ENCODE measurements at places on chromosomes 7 and 10. TPM values are rescaled to one million over a fixed set of nuclear protein-coding genes. Genes with fewer than 3 reads are reported as not detected.

DNA sequence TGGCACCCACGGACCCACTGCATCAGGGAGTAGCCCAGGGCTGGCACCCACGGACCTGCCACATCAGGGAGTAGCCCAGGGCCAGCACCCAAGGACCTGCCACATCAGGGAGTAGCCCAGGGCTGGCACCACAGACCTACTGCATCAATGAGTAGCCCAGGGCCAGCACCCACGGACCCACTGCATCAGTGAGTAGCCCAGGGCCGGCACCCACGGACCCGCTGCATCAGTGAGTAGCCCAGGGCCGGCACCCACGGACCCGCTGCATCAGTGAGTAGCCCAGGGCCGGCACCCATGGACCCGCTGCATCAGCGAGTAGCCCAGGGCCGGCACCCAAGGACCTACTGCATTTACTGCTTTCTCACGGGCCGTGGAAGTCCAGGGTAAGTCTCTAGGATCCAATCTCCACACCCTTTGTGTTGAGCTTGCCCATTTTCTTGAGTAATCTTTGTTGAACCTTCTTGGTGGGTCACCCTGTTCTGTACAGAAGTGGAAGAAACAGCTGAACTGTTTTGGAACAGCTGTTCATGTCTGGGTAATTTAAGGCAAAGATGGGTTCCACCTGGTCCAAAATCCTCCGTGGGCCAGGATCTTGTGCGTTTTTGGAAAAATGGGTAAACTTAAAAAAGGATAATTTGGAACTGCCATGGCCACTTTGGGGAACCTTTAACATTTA, 69.0 kb downstream of the VIPR2 start:
- no peaks in the 10 kb centered on the region for H3K27me3 ChIP-seq
- H3K27ac ChIP-seq: no peak overlapping the region
- no peaks in the 10 kb centered on the region for H3K4me1 ChIP-seq
- H3K4me3 ChIP-seq: no peak overlapping the region
- no peaks in the 10 kb centered on the region for H3K36me3 ChIP-seq

Gene KCP
- 0.06 TPM for total RNA-seq

Gene KAZALD1
- 0.77 TPM for total RNA-seq

Gene ARMC10
- total RNA-seq: 56.5 TPM

Gene ZSCAN21
- total RNA-seq: 29.0 TPM

- DNase-seq: no peak
- no peak overlapping the region for H3K4me3 ChIP-seq
- no peaks in the 10 kb centered on the region for H3K36me3 ChIP-seq
- no peak overlapping the region for H3K27ac ChIP-seq
Observed at GRCh38 chr10:69226919-69227450, 6.9 kb downstream of the HKDC1 start.

GRCh38 chr7:113321201-113321600, 202.8 kb upstream of the SMIM30 start:
- no peak overlapping the region for H3K27ac ChIP-seq
- H3K27me3 ChIP-seq: no peaks in the 10 kb centered on the region
- H3K4me1 ChIP-seq: peaks cover 5% of the 10 kb centered on the region
- no peak for DNase-seq
- H3K4me3 ChIP-seq: no peak overlapping the region
- H3K36me3 ChIP-seq: no peaks in the 10 kb centered on the region

DNA sequence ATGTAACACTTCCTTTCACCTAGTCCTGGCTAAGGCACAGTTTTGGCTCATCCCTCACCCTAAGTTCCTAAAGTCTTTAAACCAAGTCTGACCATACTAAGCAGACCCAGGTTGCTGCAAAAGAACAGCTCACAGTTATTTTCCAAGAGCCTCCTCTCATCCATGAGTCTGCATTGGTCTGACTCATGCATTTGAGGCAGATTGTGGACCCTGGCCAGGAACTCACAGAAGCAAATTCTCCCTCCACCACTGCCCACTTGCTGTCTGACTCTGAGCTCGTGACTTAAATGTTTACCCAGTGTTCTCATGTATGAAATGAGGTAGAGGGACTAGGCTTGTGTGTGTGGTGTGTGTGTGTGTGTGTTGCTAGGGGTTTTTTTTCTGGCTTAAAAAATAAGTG, 1272.8 kb downstream of the TYW1 start:
- H3K4me1 ChIP-seq: no peaks in the 10 kb centered on the region
- no peak for DNase-seq
- no peak overlapping the region for H3K27ac ChIP-seq
- H3K27me3 ChIP-seq: no peaks in the 10 kb centered on the region
- H3K4me3 ChIP-seq: no peak overlapping the region

Gene LHFPL3
- 0.12 TPM for total RNA-seq

DNA sequence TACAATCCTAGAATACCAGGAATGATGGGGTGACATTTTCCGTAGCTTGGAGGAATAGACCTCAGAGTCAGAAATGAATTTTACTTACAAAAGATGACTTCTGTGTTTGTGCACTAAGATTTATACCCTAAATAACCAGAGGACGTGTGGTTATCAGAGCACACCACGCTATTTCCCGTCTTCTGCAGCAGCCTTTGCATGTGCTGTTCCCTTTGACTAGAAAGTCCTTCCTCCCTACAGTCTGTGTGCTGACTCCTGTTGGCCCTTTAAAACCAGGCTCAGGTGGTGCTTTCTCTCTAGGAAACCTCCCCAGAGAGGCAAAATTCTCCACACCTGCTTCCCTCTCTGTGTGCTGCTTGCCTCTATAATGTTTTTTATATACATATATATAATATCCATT, 73.3 kb upstream of the SMNDC1 start:
- H3K36me3 ChIP-seq: no peaks in the 10 kb centered on the region
- H3K27me3 ChIP-seq: no peaks in the 10 kb centered on the region
- H3K4me1 ChIP-seq: no peaks in the 10 kb centered on the region
- H3K4me3 ChIP-seq: no peak overlapping the region

GRCh38 chr10:75266945-75267344, 31.2 kb upstream of the COMTD1 start:
- no peak overlapping the region for H3K4me3 ChIP-seq
- H3K36me3 ChIP-seq: no peaks in the 10 kb centered on the region
- no peak for DNase-seq
- H3K4me1 ChIP-seq: peaks cover 4% of the 10 kb centered on the region
- no peaks in the 10 kb centered on the region for H3K27me3 ChIP-seq
- H3K27ac ChIP-seq: no peak overlapping the region

DNA sequence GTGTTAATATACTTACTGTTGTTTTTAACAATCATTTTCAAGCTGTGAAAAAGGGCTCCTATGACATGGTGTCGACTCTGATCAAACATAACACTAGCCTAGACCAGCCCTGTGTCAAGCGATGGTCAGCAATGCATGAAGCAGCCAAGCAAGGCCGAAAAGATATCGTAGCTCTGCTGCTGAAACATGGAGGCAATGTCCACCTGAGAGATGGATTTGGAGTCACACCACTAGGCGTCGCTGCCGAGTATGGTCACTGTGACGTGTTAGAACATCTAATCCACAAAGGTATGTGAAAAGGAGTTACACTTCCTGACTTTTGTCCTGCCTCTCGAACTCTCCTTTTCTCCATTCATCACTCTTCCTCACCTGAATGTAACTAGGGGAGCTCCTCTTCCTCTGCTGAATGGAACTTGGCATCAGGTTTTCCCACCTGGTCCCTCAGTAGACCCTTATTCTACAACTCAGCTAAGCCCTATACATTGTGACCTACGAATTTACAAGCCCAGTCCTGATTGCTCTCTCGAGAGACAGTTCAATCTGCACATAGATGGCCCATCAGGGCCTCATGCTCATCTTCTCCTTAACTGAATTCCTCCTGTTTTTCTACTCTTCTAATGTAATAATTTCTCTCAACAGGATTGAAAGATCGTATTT, 23.0 kb downstream of the ASB15 start:
- peak; percentile 64 for DNase-seq
- H3K4me3 ChIP-seq: no peak overlapping the region
- no peaks in the 10 kb centered on the region for H3K27me3 ChIP-seq
- no peaks in the 10 kb centered on the region for H3K4me1 ChIP-seq

Gene FAM237B
- total RNA-seq: not detected

- no peak overlapping the region for H3K4me3 ChIP-seq
- no peak overlapping the region for H3K27ac ChIP-seq
- H3K4me1 ChIP-seq: no peaks in the 10 kb centered on the region
- no peaks in the 10 kb centered on the region for H3K27me3 ChIP-seq
Observed at GRCh38 chr10:14562218-14563075, 212.2 kb downstream of the FAM107B start.

Gene CCDC3
- total RNA-seq: 0.87 TPM

DNA sequence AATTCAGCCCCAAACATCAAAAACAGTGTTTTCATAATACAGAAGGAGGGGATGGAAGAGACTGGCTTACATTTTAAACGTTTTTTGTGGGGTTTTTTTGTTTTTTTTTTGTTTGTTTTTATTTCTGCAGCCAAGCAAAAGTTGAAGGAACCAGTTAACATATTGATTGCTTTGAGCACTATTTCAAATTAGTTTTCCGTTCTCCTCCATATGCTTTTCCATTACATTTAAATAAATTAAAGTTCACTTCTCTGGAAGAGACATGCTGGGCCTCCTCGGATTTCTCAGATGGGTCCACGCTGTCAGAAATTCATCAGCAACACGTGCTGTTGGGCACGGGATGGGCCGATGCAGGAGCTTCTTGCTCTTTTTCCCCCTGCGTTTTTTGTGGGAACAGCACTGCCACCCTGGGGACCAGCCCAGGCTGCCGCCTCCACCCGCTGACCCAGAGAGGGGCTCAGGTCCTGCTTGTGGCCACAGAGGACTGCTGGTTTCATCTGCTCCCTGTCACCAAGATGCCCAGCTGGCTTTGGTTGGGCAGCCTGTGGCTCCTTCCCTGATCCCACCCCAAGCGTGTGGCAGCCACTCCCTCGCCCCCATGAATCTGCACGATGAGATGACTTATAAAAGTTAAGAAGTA, 67.7 kb upstream of the CHST15 start:
- H3K4me3 ChIP-seq: no peak overlapping the region
- peaks cover 13% of the 10 kb centered on the region for H3K27me3 ChIP-seq
- no peaks in the 10 kb centered on the region for H3K36me3 ChIP-seq
- no peak overlapping the region for H3K27ac ChIP-seq
- H3K4me1 ChIP-seq: peaks cover under 1% of the 10 kb centered on the region

- no peaks in the 10 kb centered on the region for H3K36me3 ChIP-seq
- no peak overlapping the region for H3K4me3 ChIP-seq
- no peaks in the 10 kb centered on the region for H3K4me1 ChIP-seq
- H3K27ac ChIP-seq: no peak overlapping the region
- DNase-seq: no peak
Observed at GRCh38 chr10:4888236-4888635, 62.2 kb downstream of the AKR1E2 start.

Gene ATOH7
- total RNA-seq: 0.93 TPM

Gene CYP2C9
- not detected for total RNA-seq

Gene INA
- 9.7 TPM for total RNA-seq

- H3K27ac ChIP-seq: no peak overlapping the region
- H3K36me3 ChIP-seq: no peaks in the 10 kb centered on the region
- no peak overlapping the region for H3K4me3 ChIP-seq
- no peak for DNase-seq
- no peaks in the 10 kb centered on the region for H3K27me3 ChIP-seq
- no peaks in the 10 kb centered on the region for H3K4me1 ChIP-seq
Observed at GRCh38 chr10:61257136-61257535, 196.0 kb downstream of the TMEM26 start.

DNA sequence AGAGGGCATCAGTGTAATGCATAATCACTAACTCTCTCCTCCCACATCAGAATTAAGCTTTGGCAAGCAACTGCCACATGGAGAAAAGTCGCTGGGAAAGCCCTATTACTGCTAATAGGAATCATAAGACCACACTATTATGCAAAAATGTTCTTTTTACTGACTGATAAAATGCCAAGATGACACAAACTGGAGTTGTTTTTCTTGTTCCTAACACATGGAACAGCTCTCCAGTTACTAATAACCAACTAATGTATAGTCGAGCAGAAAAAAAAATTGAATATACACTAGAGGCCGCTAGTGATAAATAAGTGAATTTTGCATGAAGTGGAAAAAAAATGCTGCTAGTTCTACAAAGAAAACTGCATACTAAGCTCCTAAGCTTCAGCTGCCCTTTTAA, 165.6 kb downstream of the TPK1 start:
- no peak overlapping the region for H3K27ac ChIP-seq
- no peaks in the 10 kb centered on the region for H3K27me3 ChIP-seq
- no peaks in the 10 kb centered on the region for H3K36me3 ChIP-seq
- no peak for DNase-seq
- peaks cover 4% of the 10 kb centered on the region for H3K4me1 ChIP-seq

GRCh38 chr7:362402-363096, 72.6 kb downstream of the FOXL3 start:
- H3K4me1 ChIP-seq: peaks cover 3% of the 10 kb centered on the region
- no peak overlapping the region for H3K4me3 ChIP-seq
- no peaks in the 10 kb centered on the region for H3K36me3 ChIP-seq
- peaks cover 58% of the 10 kb centered on the region for H3K27me3 ChIP-seq

Gene CABCOCO1
- total RNA-seq: 0.28 TPM

DNA sequence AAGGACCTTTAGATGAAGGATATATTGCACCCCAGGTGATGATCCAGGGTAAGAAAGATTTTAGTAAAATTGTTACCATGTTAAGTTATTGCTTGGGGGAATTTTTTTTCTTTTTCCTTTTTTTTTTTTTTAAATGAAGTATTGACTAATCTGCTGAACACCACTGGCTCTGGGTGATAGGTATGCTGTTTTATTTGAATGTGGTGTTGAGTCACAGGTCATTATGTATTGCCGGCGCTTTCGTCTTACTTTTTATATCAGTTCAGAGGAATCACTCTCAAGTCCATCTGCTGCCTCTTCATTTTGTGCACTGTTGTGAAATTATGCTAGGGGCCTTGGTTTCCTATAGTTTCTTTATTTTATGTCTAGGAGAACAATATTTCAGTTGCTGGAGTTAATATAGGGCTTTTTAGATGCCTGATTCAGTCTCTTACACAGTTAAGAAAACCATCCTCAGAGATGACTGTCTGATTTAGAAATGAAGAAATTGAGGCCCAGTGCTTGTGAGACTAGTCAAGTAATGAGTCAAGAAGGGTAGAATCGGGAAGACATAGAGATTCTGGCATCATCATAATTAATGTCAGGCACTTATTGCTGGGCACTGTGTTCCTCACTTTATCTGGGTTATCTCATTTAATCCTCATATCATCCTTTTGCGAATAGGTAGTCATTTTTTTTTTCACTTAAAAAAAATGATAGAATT, 38.7 kb downstream of the NRF1 start:
- no peak for DNase-seq
- no peak overlapping the region for H3K4me3 ChIP-seq
- no peaks in the 10 kb centered on the region for H3K27me3 ChIP-seq
- peaks cover 34% of the 10 kb centered on the region for H3K4me1 ChIP-seq

Gene BEND7
- total RNA-seq: 9.1 TPM

Gene NAT16
- total RNA-seq: not detected

GRCh38 chr10:74760086-74760979, 66.1 kb upstream of the KAT6B start:
- no peaks in the 10 kb centered on the region for H3K27me3 ChIP-seq
- no peak overlapping the region for H3K27ac ChIP-seq
- H3K36me3 ChIP-seq: no peaks in the 10 kb centered on the region

Gene CNPY1
- total RNA-seq: not detected

Gene SMC3
- total RNA-seq: 72.0 TPM
